ENCODE measurements at places on chromosomes 11 and 22. TPM values are rescaled to one million over a fixed set of nuclear protein-coding genes. Genes with fewer than 3 reads are reported as not detected.

Gene KREMEN1
- 113 TPM for total RNA-seq

Gene CFL1
- 413 TPM for total RNA-seq

Gene CLCF1
- 5.3 TPM for total RNA-seq

Gene CDHR5
- total RNA-seq, result not detected

Gene RASL10A
- 12.3 TPM for total RNA-seq

Gene OR2AG2
- not detected for total RNA-seq

Gene PTPN5
- 0.62 TPM for total RNA-seq

Gene CPT1A
- total RNA-seq, result 14.2 TPM

Gene CNTN5
- 9.1 TPM for total RNA-seq

Gene ARHGAP20
- total RNA-seq, result 5.5 TPM

Gene PHLDA2
- 1.9 TPM for total RNA-seq

Gene APOA5
- not detected for total RNA-seq

Gene MS4A6E
- not detected for total RNA-seq

Gene CD3E
- total RNA-seq, result not detected

Gene CRYAB
- total RNA-seq, result 90.5 TPM

Gene SCGB2A2
- total RNA-seq, result not detected

Gene BTG4
- total RNA-seq, result 3.0 TPM

Gene ANO3
- total RNA-seq, result 1.3 TPM

- no peak for DNase-seq
Observed at GRCh38 chr11:1568441-1568911, 3.6 kb downstream of the DUSP8 start.

- no peak for DNase-seq
Observed at GRCh38 chr11:57180081-57180561, 1.6 kb upstream of the LRRC55 start.

DNA sequence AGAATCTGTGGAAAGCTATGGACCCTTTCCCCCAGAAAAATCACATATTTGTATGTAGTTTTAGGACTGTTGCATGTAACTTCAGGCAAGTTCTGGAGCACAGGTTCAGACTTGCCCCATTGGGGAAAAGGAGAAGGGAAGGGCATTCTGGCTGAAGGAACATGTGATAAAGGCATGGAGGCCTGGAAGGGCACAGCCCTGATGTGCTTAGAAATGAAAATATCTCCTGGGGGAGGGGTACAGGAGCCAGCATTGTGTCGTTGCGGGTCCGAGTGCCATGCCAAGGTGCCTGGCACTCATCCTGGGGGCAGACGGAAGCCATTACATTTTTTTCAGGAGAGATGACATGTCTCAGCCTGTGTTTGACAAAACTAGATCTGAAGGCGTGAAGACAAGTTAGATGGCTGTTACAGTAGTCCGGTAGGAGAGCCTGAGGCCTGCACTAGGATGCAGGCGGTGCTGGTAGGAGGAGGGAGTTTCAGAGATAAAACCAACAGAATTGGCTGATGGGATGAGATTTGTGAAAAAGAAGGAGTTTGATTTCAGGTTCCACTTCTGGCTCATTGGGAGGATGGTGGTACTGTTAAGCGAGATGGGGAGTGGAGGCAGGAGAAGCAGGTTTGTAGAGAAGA, 96.9 kb downstream of the TEAD1 start:
- DNase-seq, result no peak

DNA sequence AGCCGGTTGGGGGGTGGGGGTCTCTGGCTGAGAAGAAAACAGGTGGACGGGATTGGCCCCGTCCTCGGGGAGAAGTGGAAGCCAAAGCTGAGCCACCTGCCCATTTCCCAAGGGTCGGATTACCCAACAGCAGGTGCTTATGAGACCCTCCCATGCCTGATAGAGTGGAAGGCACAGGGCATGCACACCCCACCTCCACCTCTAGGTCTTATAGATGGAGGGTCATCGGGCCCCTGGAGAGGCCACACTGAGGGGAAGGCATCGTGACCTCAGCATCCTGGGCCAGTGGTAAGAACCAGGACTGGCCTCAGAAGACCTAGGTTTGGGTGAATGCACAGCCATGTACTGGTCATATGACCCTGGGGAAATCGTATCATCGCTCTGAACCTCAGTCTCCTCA, 85.9 kb downstream of the BUD13 start:
- peak; percentile 79 for DNase-seq

DNA sequence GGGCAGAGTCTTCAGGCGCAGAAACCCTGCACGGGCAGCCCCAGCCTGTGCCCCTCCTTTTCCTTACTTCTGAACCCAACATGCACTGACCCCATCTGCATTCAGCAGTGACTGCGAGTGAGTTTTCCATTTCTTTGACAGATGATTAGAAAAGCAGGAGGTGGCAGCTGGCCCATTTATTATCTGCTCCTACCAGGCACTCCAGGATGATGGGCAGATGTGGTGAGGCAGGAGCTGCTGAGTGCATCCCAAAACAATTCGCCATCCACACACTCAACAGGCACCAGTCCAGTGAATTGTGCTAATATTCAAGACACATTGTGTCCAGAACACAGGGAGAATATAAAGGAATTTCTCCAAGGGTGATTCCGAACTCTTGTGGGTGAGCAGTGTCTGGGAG, 208.5 kb downstream of the TENM4 start:
- no peak for DNase-seq

DNA sequence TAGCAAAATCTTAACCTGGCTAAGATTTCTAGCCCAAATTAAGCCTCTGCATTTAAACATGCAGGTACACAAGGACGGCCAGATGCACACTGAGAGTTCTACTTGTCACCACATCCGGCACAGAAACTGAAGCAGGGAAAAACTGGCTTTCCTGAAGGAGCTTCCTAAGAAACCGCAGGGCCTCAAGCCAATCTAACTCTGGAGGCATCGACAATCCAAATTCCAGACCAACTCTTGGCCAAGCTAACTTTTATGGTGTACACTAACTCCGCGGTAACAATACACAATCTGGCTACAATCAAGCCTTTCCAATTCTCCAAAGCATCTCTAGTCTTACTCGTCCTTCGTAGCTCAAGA, 1.2 kb downstream of the MSANTD2 start:
- DNase-seq, result peak; percentile 37

GRCh38 chr11:79668575-79668974, 227.7 kb upstream of the TENM4 start:
- DNase-seq, result peak; percentile 68

DNA sequence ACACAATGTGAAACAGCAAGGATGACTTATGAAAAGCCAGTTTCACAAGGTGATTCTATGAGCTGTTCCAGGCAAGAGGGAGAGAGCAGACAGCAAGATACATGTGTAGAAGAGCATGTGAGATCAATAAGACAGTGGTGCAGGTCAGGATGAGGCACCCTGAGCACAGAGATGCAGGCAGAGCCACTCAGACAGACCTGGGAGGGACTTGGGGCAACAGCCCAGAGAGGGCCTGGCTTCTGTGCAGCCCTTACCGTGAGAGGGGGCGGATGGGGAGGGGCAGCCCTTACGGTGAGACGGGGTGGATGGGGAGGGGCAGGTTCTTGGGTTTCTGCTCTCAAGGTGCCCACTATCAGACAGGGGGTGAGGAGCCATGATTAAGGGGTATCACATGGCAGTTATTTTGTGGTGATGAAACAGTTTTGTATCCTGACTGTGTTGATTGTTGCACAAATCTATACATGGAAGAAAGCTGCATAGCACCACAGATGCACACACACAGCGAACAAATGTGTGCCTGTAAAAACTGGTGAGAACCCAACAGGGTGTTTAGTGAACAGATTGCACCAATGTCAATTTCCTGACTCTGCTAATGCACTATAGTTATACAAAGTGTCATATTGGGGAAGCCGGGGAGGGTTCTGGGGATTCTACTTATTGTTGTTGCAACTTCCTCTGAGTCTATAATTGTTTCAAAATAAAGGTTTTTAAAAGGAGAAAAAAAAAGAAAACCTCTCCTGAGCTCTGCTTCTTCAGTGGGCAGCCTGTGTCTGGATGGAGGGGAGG, 5.2 kb upstream of the C22orf42 start:
- DNase-seq, result no peak

- DNase-seq, result no peak
Observed at GRCh38 chr11:61666684-61667297, 13.4 kb upstream of the DAGLA start.

DNA sequence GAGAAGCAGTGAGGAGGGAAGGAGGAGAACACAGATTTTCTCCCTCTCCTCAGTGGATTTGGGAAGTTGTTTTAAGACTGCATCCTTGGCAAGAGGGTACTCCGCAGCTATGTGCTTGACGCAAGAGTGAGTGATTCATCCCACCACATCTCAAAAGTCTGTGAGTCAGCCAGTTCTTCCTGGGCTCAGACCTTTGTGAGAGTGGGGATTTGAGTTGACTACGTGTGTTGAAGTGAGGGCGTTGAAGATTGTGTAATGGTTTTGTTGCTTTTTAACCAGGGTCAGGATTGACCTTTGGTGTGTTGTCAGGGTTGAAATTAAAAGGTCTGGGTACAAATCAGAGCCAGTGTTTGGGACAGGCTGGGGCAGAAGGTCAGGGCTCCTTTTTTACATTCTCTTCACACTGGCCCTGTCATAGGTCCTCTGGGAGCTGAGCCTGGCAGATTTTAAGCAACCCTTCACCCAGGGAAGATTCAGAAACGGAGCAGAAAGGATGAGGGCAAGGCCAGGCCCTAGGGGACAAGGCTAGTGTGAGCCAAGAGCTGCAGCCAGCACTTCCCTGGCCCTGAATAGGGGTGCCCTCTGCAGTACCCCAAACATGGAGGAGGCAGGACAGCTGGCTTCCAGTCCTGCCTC, 4.2 kb upstream of the C11orf86 start:
- no peak for DNase-seq

- DNase-seq, result no peak
Observed at GRCh38 chr11:19394525-19395016, 153.8 kb upstream of the E2F8 start.

GRCh38 chr11:34789196-34789834, 126.9 kb downstream of the APIP start:
- no peak for DNase-seq

GRCh38 chr11:15074206-15075161, 1.1 kb downstream of the CALCB start:
- DNase-seq, result peak; percentile 91

DNA sequence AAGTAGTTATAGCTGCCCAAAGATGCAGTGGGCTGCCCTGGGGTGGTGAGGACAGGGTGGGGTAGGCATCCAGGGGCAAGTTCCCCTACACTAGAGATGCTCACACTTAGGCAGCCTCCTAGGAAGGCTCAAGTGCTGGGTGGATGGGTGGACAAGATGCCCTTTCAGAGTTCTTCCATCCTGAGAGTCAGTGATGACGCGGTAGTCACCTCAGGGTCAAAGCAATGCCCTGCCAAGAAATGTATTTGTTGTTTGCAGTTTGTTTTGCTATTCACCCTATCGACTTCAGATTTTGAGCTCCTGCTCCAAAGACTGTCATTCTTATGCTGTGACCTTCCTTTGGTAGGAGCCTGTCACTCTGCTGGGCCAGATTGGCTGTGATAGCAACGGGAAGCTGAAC, 18.9 kb downstream of the POLA2 start:
- DNase-seq, result no peak

- DNase-seq, result no peak
Observed at GRCh38 chr11:111981270-111981669, 43.9 kb upstream of the DLAT start.

DNA sequence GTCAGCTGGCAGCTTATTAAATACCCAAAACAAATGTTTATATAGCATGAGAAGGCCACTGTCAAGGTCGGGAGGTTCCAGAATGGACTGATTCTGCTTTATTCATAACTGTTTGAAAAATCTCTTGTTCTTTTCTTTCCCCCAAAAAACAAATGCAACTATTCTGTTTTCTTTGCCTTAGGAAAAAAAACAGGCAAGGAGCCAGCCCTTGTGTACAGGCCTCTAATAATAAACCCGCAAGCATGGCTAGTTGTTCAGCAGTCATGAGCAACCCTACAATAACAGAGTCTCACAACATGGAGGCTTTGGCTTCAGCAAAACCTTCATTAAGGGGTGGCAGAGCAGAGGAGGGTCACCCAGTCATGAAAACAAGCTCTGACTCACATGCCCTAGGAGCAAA, 191.7 kb downstream of the KIRREL3 start:
- no peak for DNase-seq

GRCh38 chr22:47308886-47309285, 546.4 kb downstream of the TBC1D22A start:
- no peak for DNase-seq

GRCh38 chr11:66331542-66332370, 4.5 kb downstream of the RIN1 start:
- no peak for DNase-seq

DNA sequence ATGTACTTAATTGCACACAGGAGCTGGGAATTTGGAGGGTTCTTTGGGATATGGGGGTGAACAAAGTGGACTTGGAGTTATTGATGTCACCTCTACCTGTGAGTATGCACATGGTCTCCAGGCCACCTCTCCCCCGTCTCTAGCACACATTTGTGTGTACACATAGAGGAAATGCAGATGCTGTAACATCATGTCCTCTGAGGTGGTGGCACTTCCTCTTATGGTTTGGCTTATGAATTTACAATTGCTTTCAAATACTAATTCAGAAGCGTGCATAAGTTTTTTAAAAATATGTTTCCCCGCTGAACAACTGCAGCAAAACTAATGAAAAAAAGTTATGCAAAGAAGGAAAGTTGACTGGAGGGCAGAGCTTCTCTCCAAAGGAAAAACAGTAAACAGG, 152.0 kb upstream of the TENM4 start:
- DNase-seq, result no peak

GRCh38 chr11:12087075-12088004, 23.1 kb upstream of the MICAL2 start:
- no peak for DNase-seq

DNA sequence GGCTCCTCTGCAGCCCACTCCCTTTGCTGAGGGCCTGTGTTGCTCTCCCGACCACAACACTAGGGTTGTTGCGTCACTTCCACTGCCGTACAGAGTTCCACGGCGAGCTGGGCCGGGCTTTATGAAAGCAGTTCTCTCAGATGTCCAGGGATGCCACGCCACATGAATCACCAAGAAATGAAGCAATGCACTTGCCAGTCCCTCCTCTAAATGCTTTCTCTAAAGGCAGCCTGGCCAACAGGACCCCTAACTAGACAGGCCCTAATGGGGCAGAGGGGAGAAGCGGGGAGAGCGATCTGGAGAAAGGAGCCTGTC, 188.7 kb downstream of the CTTN start:
- no peak for DNase-seq
